CD4-positive, alpha-beta T cell treated with Interleukin-21 for 1 hour (primary cell): ENCODE measurements at places on chromosomes 6 and 20.
A peak's percentile ranks its signal among the peaks of the same experiment; 100 is the strongest.

DNA sequence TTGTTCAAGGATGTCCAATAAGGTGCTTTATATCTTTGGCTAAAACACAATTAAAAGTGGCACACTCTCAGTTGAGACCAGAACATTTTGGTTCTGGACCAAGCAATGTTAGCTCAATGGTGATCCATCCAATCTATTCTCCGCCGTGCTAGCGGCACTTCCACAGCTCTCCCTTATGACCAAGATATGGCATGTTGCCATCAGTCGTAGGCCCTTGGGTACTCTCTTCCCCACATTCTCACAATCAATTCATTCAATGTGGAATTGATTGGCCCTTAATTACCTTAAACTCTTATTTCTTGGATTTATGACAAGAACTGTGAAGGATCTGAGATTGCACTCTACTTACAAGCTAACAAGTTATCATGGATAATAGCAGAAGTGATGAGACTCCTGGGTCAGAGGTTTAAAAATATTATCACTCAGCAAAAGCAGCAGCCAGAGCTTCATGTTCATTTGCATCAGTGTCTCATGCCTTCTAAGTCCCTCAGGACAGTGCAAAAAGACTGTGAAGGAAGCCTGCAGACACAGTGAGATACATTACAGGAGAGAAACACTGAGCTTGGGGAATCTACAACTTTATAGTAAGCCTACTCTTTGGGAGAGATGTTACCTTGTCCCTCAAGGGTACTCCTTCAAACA, 80.0 kb upstream of the ARG1 start:
- no peak for DNase-seq

- DNase-seq: no peak
Observed at GRCh38 chr6:17851001-17851719, 136.3 kb downstream of the KIF13A start.

GRCh38 chr6:60754879-60755278, 1531.1 kb downstream of the KHDRBS2 start:
- no peak for DNase-seq

- DNase-seq: no peak
Observed at GRCh38 chr20:1893721-1894470, 1.3 kb upstream of the SIRPA start.

GRCh38 chr6:163750431-163751031, 336.0 kb downstream of the QKI start:
- no peak for DNase-seq

DNA sequence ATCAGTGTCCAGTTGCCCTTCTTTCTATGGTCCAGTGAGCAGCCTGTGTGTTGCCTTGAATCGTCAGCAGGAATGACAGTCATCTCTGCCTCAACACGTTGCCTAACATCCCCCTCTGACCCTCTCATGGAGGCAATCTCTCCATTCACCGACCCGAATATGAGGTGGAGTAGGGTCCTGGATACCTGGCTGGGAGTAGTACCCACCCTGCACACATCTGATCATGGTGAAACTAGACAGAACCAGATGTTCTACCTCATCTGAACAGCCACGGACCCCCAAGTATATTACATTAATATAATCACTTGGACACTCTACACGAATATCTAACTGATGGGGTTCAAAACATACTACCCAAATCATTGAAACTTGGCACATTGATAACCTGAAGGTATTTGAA, 77.0 kb upstream of the COL21A1 start:
- DNase-seq: no peak

- DNase-seq: no peak
Observed at GRCh38 chr6:44666324-44666723, 278.8 kb downstream of the CDC5L start.

- peak; percentile 9 for DNase-seq
Observed at GRCh38 chr20:16517946-16518783, 55.1 kb downstream of the KIF16B start.

DNA sequence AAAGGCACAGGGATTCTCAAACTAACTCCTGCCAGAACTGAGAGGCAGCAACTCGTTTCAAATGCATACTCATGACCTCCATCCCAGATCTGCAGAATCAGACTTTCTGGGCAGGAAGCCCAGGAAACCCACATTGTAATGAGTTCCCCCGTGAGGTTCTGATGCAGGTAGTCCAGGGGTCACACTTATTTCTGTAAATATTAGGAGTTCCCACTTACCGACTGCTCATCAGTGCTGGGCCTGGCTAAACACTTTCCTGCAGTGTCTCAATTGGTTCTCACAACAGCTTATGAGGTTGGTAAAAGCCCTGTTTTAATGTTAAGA, 11.6 kb downstream of the DUSP15 start:
- no peak for DNase-seq

DNA sequence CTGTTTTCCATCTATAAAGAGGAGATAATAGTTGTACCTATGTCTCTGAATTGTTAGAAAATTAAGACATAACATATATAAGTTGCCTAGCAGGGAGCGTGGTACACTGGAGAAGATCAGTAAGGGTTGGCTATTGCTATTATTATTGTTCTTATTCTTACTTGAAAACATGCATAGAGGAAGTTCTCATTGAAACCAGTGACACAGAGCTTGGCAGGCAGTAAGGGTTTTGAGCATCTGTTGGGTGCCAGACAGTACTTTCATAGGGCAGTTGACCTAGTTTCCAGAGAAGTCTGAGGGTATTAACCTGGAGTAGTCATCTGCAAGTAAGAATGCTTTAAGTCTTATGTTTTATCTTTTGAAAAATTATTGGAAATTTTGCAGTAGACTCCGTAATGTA, 13.3 kb upstream of the SGK1 start:
- no peak for DNase-seq

GRCh38 chr20:461254-462198, 807 bp downstream of the TBC1D20 start:
- DNase-seq: peak; percentile 49

- DNase-seq: no peak
Observed at GRCh38 chr6:82362878-82363427, 664 bp upstream of the TPBG start.

- no peak for DNase-seq
Observed at GRCh38 chr6:55578537-55579363, at the start of gene HMGCLL1. TSS of gene HMGCLL1 (minus strand) at chr6:55579192. CDS start at chr6:55579055, 137 bp downstream.

GRCh38 chr6:122400121-122400450, 634 bp downstream of the HSF2 start:
- no peak for DNase-seq

DNA sequence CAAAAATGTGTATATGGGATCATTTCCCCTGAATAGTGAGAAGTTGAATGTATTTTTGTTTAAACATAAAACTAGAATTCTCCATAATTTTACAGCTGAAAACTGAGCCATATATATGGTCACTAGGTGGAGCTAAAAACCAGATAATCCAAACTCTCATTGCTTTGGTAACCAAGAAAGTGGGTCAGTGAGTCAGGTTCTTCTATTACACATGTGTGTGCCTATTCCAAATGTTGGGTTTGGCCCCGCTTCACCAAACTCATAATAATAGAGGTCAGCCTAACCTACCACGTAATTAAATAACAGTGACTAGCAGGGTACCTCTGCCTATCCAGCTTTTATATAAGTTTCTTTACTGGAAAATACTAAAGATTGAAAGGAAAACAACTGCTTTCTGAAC, 19.3 kb upstream of the RNGTT start:
- peak; percentile 72 for DNase-seq

GRCh38 chr6:99216959-99217358, 132.5 kb downstream of the FAXC start:
- DNase-seq: no peak

DNA sequence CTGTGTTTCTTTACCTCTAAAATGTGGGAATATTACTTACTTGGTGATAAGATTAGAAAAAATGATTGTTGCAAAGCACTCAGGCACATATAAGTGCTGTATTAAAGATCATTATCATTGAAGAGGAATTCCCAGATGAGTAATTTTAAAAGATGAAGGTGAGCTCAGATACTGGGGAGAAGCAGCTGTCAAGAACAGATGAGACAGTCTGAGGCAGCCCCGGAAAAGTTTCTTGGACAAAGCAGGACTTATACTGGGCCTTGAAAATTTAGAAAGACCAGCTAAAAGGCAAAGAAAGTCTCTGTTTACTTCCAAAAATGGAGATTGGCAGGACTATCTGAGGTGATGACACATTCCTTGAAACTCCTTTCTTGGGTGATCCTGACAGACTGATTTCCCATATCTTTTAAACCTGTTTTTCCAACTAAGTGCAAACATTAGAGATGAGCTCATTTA, 93.8 kb upstream of the MARCKS start:
- DNase-seq: no peak

GRCh38 chr6:71107911-71108420, 151.1 kb upstream of the B3GAT2 start:
- DNase-seq: no peak

- no peak for DNase-seq
Observed at GRCh38 chr6:165220045-165220444, 89.4 kb downstream of the C6orf118 start.

GRCh38 chr6:159462431-159462830, 230.6 kb downstream of the SOD2 start:
- no peak for DNase-seq

DNA sequence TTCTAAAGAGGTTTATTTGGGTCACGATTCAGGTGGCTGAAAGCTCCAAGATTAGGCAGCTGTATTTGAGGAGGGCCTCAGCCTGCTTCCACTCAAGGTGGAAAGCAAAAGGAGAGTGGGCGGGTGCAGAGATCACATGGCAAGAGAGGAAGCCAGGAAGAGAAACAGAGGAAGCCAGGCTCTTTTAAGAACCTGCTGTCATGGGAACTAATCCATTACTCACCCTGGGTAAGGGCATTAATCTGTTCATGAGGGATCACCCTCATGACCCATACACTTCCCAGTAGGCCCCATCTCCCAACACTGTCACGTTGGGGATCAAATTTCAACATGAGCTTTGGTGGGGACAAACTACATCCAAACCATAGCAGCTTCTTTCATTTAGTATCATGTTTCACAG, 53.9 kb downstream of the DHX35 start:
- DNase-seq: no peak

GRCh38 chr6:25254671-25255070, 24.5 kb upstream of the CARMIL1 start:
- DNase-seq: no peak

GRCh38 chr6:92723390-92723931, 695.9 kb downstream of the EPHA7 start:
- no peak for DNase-seq

- no peak for DNase-seq
Observed at GRCh38 chr6:41596096-41596685, 42.1 kb upstream of the MDFI start.

DNA sequence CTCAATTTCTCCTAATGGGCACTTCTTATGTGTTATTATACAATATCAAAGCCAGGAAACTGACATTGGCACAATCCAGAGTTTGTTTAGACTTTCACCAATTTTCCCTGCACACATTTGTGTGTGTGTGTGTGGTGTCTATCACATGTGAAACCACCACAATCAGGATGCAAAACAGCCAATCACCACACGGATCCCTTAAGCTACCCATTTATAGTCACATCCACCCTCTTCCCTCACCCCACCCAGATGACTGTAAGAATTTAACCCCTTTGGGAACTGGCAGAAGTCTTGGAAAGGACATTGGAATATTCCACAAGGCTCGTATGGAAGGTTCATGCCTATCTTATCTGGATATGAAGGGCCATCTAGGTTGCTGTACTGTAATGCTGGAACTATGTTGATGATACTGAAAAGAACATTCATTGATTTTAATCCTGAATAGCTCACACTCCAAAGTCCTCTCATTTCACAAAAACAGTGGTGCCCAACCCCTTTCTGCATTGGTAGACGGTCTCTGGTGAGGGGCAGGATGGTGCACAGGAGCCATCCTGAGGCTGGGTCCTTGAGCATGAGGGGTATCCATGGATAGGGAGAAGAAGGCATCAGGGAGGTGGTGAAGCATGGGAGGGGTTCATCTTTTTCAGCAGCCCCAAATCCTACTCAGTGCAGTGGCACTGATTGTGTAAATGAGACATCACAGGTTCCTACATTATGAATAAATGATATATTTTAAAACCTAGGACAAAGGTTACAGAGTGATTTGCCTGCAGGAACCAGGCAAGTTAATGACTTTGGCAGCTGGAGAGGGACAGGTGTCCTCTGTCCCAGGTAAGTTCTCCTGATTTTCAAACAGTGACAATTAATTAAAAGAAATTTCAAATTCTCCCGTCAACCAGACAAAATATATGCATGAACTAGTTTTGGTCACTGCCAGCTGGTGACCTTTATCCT, 12.1 kb upstream of the CTCFL start:
- DNase-seq: no peak

DNA sequence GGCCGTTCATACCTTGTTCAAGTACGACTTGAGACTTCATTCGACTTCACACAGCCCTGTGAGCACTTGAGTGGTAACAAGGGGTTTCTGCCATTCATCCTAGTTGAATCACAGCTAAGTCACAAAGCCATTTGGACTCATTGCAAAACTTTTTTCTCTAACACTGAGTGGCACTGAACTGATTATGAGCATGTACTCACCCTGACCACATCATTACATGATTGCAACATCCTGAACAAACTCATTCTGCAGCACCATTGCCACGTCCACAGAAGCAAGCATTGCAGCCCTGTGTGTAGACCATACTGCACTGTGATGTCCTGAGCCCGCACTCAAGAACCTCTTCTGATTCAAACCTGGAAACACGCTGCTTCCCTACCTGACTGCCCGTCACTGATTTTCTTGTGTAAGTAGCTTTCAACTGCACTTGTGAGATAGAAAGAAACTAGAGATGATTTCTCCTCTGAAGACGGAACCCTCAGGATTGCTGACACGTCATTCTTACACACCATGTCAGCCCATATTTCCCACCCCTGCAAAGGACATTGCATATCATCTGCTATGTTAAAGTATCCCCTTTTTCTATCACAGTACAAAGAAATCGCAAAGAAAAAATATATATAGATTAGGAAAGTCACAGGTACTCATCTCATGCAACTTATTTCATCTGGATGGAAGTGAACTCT, 81.6 kb downstream of the C6orf118 start:
- DNase-seq: no peak

- no peak for DNase-seq
Observed at GRCh38 chr20:57501461-57502335, 23.2 kb downstream of the CTCFL start.

DNA sequence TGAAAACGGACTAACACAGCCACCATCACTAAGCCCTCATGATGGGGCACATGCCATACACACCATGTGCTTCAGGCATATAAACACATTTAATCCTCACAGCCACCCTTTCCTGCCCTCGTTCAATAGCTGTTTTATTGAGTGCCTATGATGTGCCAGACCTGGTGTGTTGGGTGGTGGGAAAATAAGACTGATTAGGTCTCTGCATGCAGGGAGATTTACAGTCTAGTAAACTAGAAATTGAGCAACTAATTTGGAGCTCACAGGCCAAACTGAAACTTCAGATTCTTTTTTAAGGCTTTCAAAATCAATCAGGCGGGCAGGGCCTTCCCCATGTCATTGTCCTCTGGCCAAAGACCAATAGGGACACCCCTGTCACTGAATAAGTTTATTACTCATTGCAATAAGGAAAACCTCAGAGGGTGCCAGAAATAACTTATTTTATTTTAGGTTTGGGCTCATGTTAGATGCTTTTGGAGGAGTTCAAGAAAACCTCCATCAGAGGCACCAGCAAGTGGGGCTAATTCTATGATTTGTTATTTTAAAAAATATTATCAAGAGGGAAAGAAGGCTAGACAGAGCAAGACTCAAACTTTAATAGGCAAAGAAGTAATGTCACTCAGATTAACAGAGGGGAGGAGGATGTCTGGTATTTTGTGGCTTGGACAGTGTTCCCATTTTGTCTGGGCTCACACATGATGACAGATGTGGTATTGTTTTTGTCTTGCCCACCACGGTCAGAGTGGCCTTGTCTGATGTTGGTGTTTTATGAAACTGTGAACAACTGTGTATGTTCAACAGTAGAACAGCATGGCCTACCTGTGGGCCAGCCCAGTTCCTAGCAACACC, 12.0 kb downstream of the ZFP64 start:
- DNase-seq: no peak

GRCh38 chr6:20227350-20227749, 15.1 kb upstream of the MBOAT1 start:
- DNase-seq: no peak
